SJSA1 (cell line): ENCODE measurements at places on chromosomes 12 and 14.

GRCh38 chr14:94381149-94382030 is 7.0 kb downstream of the SERPINA1 start:
- DNase-seq, result no peak

DNA sequence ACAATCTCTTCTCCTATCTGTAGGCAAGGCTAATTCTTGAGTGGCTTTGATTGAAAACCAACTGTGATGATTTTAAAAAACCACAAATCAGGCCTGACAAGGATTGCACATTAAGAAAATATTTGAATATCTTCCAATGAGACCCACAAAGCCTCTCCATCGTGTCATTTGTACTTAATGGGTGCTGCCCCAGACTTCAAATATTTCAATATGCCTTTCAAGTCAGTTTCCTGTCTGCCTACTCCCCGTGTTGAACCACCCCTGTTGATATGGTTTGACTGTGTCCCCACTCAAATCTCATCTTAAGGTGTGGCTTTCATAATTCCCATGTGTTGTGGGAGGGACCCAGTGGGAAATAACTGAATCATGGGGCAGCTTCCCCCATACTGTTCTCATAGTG is 159.7 kb upstream of the EGLN3 start:
- no peak for DNase-seq

- DNase-seq, result no peak
These were observed 482.9 kb downstream of the EGLN3 start for GRCh38 chr14:33467971-33468370.

- DNase-seq, result no peak
These were observed 273.1 kb upstream of the NOVA1 start for GRCh38 chr14:26870722-26871617.
